RCC 7860 (cell line): ENCODE measurements at places on chromosomes 16 and 17.

- no peak for DNase-seq
Observed at GRCh38 chr17:51508048-51508447, 247.7 kb downstream of the UTP18 start.

- DNase-seq, result no peak
Observed at GRCh38 chr16:87801679-87802259, 36.0 kb upstream of the KLHDC4 start.

- no peak for DNase-seq
Observed at GRCh38 chr16:52781005-52781630, 234.2 kb upstream of the TOX3 start.

- DNase-seq, result no peak
Observed at GRCh38 chr17:45785480-45786193, 1.5 kb downstream of the CRHR1 start.

DNA sequence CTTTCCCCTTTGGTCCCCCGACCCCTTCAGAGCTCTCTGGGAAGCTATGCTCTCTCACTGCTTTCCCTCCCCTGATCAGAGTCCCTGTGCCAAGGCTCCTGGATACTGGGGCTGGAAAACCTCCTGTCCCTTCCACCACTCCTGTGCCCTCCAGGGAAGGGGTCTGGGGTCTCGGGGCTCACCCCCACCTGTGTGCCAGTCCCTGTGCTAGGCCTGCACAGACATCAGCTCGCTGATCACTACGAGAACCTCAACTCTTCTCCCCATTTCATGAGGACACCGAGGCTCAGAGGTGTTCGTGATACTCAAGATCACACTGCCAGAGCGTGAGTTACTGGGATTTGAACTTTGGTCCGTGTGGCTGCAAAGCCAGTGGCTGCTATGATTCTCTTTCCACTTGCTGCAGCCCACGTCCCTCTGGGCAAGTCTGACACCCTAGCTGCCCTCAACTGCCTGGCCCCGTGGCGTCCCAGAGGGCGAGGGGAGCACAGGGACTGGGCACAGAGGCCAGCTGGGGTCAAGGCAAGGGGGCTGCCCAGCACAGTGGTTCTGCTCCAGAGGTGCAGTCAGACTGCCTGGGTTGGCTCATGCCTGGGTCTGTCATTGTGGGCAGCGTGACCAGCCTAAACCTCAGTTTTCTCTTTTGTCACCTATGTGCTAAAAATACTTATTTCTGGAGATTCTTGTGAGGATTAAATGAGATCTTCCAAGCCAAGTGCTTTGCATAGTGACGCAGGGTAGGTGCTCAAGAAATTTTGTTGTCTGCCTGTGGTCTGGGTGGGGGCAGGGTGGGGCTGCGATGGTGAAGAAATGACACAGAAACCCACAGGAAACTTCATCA is 43.8 kb upstream of the TOB1 start:
- no peak for DNase-seq

- no peak for DNase-seq
Observed at GRCh38 chr17:33291248-33292200, 1.6 kb downstream of the ASIC2 start.

DNA sequence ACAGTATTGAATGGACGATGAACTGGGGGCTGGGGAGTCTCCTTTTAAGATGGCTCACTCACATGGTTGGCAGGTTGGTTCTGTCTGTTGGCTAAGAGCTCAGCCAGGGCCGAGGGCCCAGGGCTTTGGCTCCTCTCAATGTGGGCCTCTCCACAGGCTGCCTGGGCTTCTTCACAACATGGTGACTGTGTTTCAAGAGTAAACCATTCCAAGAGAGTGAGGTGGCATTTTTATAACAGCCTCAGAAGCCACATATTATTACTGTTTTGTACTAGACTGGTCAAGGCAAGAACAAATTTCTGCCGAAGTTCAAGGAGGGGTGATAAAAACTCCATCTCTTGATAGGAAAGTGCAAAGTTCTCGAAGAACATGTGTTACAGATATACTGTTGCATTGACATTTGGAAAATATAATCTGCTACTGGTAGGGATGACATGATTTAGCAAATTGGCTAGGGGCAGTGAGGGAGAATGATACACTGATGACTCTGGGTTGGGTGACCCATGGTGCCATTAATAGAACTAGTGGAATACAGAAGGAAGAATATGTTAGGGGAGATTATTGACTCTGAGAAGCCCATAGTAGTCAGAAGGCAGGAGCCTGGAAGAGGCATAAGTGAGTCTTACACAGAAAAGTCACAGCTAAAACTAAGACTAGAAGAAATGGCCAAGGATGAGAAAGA is 13.7 kb downstream of the KRABD2 start:
- DNase-seq, result no peak

- DNase-seq, result peak; percentile 24
Observed at GRCh38 chr17:76681222-76682137, 29.3 kb downstream of the MXRA7 start.

GRCh38 chr16:51994597-51994996 is 552.3 kb downstream of the TOX3 start:
- DNase-seq, result peak; percentile 68

- DNase-seq, result no peak
Observed at GRCh38 chr17:81456798-81457197, 55.8 kb downstream of the ACTG1 start.

- DNase-seq, result peak; percentile 87
Observed at GRCh38 chr17:77475016-77475976, 334.5 kb downstream of the SEC14L1 start.

DNA sequence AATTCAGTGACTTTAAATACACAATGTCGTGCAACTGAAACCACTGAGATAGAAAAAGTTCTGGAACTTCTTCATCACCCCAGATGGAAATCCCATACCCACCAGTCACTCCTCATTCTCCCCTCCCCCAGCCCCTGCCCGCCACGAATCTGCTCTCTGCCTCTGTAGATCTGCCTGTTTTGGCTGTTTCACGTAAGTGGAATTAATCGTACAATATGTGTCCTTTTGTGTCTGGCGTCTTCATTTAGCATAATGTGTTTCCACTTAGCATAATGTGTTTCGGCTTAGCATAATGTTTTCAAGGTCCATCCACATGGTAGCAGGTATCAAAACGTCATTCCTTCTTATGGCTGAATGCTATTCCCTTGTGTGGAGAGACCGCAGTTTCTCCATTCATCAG is 3.5 kb upstream of the SPPL2C start:
- no peak for DNase-seq
